ENCODE measurements at places on chromosomes 3 and 15. TPM values are rescaled to one million over a fixed set of nuclear protein-coding genes. Genes with fewer than 3 reads are reported as not detected.

DNA sequence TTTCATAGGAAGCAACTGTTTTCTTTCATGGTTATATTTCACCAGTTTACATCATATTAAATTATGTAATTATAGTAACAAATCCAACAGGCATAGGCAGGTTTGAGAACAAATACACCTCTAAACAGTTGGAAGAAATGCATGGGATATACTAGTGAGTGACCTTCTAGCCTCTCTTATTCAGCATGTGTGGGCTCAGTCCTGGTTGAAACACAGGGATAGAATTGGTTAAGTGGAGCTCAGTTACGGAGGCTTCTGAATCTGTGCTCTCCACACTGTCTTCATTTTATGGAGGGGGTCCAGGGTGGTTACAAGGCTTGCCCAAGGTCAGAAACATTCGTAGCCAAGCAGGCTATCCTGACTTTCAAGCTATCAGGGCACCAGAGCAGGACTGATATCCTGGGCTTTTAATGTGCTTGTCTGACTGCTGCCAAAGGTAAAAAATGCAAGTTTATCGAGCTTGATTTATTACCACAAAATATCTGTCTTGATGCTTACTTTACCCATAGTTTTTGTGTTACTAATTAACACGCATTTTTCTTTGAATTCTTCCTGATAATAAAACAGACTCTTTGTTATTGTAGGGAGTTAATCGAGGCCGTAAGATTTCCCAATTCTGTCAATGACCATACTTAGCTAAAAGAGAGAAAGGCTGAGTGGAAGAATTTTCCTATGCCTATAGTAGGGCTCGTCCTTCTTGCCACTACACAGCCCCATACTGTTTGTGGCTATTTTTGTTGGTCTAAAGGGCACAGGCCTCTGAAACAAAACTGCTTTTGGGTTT lies 89.6 kb downstream of the FILIP1L start:
- DNase-seq = no peak

GRCh38 chr15:31484986-31485385 lies 158.4 kb downstream of the KLF13 start:
- DNase-seq = no peak

DNA sequence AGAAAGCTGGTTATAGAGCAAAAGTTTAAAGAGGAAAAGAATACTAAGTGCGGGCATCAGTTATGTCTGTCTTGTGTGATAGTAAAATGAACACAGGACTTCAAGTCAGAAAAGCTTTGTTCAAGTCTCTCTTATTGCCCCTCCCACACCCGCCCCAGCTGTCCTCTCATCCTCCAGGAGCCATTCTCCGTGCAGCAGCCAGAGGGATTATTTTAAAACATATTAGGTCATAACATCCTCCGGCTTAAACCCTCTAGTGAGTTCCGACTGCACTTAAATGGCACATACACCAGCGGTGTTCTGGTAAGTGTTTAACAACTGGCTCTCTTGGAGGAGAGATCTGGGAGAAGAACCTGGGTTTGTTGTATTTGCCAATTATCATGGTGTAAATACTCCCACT lies 104.8 kb upstream of the TNFAIP8L3 start:
- DNase-seq = no peak

Gene PPP1R14D
- 0.47 TPM for polyA plus RNA-seq

Gene EOGT
- polyA plus RNA-seq = 12.2 TPM

- DNase-seq = no peak
Observed at GRCh38 chr15:66153549-66154415, 99.8 kb downstream of the MEGF11 start.

DNA sequence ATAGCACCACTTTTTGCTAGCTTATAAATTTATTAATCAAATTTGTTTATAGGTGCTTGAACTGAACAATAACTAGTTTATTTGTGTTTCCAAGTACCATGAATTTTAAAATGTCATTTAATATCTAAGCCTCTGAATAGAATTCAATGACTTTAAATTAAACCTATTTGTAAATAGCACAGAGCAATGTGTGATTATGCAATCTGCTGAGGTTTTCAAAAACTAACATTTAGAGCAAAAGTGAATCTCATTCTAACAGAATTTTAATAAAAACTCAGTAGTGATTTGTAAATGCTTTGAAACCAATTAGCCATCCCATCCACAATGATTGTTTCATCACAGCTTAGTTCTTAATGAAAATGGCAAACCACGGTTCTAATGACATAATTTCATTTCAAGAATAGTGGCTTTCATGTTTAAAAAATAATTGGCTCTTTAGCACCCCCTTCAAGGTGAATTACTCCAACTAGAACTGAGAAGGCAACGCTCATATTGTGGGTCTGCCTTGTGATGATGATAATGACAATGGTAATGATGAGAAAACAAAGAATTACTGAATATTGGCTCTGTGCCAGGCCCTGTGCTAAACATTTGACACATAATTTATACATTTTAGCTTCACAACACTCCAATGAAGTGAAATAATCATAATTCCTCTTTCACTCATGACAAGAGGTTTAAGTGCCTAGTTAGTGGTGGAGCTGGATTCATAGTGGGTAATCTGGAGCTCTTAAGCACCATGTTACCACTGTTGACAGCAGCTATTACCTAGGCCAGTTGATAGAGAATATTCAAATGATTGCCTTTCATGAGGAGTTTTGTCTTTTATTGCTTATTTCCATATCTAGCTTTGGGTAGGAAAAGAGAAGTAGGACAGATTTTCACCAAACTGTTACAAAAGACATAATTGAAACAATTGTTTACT lies 145.7 kb downstream of the RBMS3 start:
- no peak for DNase-seq

Gene LMAN1L
- polyA plus RNA-seq = not detected

DNA sequence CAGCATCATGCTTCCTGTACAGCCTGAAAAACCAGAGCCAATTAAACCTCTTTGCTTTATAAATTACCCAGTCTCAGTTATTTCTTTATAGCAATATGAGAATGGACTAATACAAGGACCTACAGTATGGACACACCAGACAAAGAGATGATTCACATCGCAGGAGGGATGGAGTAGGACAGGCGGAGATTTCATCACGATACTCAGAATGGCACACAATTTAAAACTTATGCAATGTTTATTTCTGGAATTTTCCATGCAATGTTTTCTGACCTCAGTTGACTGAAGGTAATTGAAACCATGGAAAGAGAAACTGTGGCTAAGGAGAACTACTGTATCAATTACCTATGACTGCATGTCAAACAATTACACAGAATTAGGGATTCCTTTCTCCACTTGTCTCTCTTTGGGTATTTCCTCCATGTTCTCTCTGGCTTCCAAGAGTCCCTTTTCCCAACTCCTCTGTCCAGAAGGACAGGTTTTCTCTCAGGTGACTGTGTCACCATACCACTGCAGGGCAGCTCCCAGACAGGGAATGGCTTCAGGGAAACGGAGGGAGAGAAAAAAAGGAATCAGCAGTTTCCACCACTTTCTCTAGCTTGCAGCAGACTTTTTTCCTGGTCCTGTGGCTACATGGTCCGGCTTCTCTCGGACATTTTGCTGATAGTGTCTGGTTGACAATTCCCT lies 3.0 kb upstream of the ANO10 start:
- no peak for DNase-seq

Gene PCOLCE2
- 4.9 TPM for polyA plus RNA-seq

Gene RNF123
- 35.8 TPM for polyA plus RNA-seq

Gene DNAH12
- 0.88 TPM for polyA plus RNA-seq
